Sciatic nerve (tissue), 2 donors: ENCODE measurements at places on chromosomes 6 and 20. TPM values are rescaled to one million over a fixed set of nuclear protein-coding genes. Genes with fewer than 3 reads are reported as not detected.

CCN6 gene
- 0.18 TPM for total RNA-seq

TAP2 gene
- 26.3 TPM for total RNA-seq

CDYL gene
- 40.3 TPM for total RNA-seq

- no peak for DNase-seq
These were observed 200.2 kb downstream of the KCNQ5 start for GRCh38 chr6:72822023-72822422.

DNA sequence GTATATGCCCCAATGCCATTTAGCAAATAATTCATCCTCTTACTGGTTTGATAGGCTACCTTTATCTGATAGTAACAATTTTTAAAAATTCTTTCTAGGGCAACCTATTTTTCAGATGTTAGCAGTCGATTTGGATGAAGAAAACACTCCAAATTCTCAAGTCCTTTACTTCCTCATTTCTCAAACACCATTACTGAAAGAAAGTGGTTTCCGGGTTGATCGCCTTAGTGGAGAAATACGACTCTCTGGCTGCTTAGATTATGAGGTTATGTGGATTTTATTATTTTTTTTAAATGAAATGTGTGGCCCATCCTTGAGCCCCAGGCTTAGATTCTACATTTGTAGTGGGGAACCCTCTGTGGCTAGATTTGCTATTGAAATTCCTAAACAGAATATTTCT is 26.3 kb downstream of the CDH26 start:
- no peak for DNase-seq

DNA sequence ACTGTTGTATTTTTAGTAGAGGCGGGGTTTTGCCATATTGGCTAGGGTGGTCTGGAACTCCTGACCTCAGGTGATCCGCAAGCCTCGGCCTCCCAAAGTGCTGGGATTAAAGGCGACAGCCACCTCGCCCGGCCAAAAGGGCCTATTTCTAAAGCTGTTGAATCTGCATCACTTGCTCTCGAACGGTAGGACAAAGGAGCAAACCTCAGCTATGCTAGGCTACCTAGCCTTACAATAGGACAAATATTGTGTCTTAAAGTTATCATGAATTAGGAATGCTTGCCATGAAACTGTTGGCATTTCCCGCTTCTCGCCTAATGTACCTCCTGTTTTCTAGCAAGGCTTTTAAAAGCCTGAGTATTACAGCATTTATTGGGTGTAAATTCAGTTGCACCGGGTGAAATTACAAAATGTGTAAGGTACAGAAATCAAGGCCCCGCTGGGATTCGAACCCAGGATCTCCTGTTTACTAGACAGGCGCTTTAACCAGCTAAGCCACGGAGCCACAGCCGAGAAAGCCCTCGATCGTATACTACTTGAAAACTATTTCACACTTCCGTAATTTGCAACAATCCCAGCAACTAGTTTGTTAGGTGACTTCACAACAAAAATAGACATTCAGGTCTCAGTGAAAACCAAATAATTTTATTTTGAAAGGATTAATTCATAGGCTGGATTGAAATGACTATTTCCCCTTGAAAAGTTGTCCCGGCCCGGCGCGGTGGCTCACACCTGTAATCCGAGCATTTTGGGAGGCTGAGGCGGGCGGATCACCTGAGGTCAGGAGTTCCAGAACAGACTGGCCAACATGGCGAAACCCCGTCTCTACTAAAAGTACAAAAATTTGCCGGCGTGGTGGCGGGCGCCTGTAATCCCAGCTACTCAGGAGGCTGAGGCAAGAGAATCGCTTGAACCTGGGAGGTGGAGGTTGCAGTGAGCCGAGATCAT is 211.6 kb upstream of the ZNF184 start:
- no peak for DNase-seq

GRCh38 chr6:80522576-80522975 is 416.1 kb downstream of the BCKDHB start:
- no peak for DNase-seq

GRCh38 chr6:81909981-81910900 is 157.8 kb upstream of the TENT5A start:
- no peak for DNase-seq

DNA sequence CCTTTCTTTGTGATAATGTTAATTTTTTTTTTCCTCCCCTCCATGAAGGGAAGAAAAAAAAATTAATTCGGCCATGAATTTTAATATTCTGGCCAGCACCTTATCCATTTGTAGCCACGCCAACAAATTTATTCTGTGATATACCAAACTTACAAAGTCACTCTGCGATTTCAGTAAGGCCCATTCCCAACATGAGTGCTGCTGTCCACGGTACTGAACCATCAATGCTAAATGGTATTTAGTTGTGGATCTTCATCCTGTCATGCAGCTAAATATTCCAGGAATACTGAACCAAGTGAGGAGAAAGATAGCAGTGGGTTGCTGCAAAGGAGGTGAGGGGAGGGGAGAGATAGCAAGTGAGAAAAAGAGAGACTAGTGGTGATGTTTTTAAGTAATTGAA is 19.5 kb upstream of the RSPH4A start:
- no peak for DNase-seq

- no peak for DNase-seq
These were observed 1.6 kb downstream of the TRDN start for GRCh38 chr6:123635144-123635543.

DNA sequence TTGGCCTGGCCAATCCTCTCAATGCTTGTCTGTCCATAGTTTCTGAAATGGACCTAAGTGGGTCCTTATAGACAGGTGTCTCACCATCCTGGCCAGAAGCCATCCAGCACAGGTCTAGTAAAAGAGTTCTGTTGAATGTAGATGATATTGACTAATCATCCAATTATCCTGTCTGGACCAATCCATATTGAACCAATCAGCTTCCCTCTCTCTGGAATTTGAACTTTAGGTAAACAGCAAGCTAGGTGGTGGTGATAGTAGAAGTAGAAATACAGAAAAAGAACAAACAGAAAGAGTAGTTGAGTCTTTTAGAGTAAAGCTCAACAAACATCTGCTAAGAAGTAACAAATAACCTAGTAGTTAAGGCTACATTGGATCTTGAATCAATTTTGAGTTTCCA is 9.5 kb upstream of the PNRC1 start:
- DNase-seq: no peak

GRCh38 chr20:39799366-39799965 is 837.3 kb downstream of the DHX35 start:
- DNase-seq: no peak

DNA sequence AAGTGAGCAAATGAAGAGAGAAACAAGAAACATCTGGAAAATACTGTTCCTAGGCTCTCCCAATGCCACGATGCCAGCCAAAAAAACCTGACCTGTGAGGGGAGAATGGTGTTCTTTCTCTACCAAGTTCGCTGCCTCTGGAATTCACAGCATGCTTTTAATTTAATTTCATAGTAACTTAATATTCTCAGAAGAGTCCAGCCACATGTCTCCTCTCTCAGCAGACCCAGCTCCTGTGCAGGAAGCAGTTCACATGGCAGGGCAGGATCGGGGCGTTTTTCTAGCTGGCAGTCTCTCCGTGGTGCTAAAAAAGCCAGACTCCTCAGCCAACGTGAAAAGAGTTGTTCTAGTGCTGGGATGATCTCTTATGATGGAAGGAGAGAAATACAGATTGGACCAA is 57.5 kb downstream of the BFSP1 start:
- no peak for DNase-seq

- no peak for DNase-seq
These were observed 29.8 kb upstream of the SEC63 start for GRCh38 chr6:107987805-107988204.

- no peak for DNase-seq
These were observed 187.9 kb upstream of the ECI2 start for GRCh38 chr6:4323322-4323721.

GRCh38 chr6:127857051-127857637 is 43.7 kb downstream of the THEMIS start:
- DNase-seq: no peak

DNA sequence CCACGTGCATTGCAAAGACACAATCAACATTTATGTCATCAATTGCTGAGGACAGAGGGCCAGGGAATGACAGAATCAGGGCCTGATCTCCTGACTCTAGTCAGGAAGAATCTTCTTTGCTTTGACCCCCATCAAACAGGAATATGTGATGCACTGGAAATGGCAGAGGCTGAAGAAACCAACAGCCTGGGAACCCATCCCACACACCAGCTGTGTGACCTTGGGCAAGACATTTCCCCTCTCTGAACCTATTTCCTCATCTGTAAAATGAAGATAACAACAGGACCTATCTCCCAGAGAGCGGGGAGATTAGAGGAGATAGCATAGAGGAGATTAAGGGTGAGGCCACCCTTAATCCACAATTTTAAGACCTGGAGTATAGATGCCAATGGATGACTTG is 1.5 kb downstream of the HNF4A start:
- no peak for DNase-seq

GPX6 gene
- not detected for total RNA-seq

DNA sequence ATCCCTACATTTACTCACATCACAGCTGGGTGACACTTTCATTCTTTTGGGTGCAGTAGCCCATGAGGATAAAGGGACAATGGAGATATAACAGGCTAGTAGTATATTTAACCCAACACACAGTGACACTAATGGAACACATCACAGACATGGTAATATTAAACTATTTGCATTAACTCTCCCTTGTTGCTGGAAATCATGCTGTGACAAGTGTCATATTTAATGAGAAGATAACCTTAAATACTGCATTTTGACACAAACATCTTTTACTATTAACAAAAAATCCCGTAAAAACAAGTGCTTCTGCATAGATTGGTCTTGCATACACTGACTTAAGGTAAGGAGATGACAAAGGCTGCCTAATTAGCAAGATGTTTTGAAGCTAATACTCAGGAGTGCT is 45.5 kb downstream of the CNR1 start:
- no peak for DNase-seq

GRCh38 chr6:146543940-146544615 is 445 bp downstream of the RAB32 start:
- peak; percentile 71 for DNase-seq

DNA sequence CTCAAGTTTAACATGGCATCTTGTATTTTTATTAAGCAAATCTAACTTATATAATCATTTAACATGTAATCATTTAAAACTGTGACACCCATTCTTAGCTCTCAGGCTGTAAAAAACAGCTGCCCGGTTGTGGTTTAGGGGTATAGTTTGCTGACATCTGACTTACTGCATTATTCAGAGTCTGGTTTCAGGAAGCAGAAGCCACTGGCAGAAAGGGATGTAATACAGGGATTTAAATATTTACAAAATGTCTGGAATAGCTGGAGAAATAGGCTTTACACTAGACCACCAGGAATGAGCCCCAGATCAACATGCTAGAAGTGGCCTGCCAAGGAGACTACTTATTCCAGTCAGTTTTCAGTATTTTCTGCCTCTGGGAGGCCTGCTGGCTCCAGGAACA is 421.1 kb downstream of the CD109 start:
- DNase-seq: no peak

HLA-DQA2 gene
- total RNA-seq: 10.2 TPM

DNA sequence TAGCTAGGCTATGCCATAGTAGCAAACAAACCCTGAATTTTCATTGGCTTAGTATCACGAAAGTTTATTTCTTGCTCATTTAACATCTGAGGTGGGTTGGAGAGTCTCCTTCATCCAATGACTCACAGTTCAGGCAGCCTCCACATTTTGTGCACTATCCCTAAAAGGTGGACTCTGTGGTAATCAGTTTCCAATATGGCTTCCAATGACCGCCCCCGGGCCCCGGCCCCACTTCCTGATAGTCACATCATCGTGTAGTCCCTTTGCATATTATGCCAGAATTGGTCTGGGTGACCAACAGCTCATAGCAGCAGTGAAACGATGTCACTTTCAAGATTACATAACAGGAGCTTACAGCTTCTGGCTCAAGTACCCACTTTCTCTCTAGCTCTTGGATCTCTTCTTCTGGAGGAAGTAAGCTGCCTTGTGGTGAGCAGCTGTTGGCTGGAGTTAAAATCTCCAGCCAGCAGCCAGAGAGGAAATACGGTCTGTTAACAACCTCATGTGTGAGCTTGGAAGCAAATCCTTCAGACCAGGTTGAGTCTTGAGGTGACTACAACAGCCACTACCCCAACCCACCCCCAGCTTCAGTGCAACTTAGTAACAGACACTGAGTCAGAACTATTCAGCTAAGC is 7.8 kb downstream of the HCRTR2 start:
- no peak for DNase-seq

ABCC10 gene
- 31.7 TPM for total RNA-seq

COX4I2 gene
- 8.3 TPM for total RNA-seq

- peak; percentile 35 for DNase-seq
These were observed 229.8 kb downstream of the ZMYND8 start for GRCh38 chr20:47126709-47127108.

GRCh38 chr6:118761645-118762044 is 110.3 kb upstream of the CEP85L start:
- DNase-seq: no peak

DNA sequence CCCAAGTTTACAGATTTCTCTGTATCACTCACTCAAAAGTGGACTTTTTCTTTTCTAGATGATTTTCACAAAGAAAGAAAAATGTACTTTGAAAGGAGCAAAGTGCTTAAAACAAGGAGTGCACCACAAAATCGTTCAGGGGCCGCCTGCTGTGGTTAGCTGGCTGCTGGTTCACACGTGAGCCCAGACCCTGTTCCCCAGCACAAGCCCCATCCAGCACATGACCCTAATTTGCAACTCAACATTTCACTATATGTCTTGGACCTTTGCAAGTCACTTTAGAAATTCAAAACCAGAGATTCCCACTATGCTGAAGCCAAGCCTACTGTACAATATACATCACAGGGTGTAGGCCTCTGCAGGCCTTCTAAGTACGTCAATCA is 95.5 kb upstream of the NHSL1 start:
- DNase-seq: no peak

GPR63 gene
- 0.49 TPM for total RNA-seq

GRCh38 chr6:79756496-79756895 is 125.4 kb downstream of the SH3BGRL2 start:
- no peak for DNase-seq

- no peak for DNase-seq
These were observed 99.7 kb downstream of the IRF4 start for GRCh38 chr6:491233-491632.

ARMH2 gene
- total RNA-seq: not detected

TSPO2 gene
- 0.53 TPM for total RNA-seq

DNA sequence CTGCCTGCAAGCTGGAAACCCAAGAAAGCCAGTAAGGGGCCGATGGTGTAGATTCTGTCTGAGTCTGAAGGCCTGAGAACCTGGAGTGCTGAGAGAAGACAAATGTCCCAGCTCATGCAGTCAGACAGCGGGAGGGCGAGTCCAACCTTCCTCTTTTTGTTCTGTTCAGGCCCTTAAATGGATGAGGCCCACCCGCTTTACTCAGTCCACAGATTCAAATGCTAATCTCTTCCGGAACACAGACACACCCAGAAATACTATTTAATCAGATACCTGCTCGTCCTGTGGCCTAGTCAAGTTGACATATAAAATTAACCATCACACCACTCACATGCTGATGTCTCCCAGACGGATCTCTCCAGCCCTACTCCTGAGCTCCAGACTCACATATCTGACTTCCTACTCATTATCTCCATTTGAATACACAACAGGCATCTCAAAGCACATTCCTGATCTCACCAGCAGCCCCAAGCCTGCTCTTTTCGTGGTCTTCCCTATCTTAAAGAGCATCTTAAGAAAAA is 26.7 kb upstream of the SRC start:
- no peak for DNase-seq
